ENCODE measurements at places on chromosomes 6 and 20. TPM values are rescaled to one million over a fixed set of nuclear protein-coding genes. Genes with fewer than 3 reads are reported as not detected.

The FILIP1 gene
- total RNA-seq: 12.6 TPM

The FLRT3 gene
- 0.13 TPM for total RNA-seq

The MPIG6B gene
- total RNA-seq: not detected

The PTCRA gene
- total RNA-seq: not detected

The NFS1 gene
- total RNA-seq: 25.1 TPM

The TINAG gene
- 0.21 TPM for total RNA-seq

The CST2 gene
- total RNA-seq: not detected

The SUMO4 gene
- total RNA-seq: 2.6 TPM

The RUNX2 gene
- not detected for total RNA-seq

The PCMT1 gene
- total RNA-seq: 95.0 TPM

The ADGRF4 gene
- total RNA-seq: not detected

The OVOL2 gene
- not detected for total RNA-seq

The CCM2L gene
- total RNA-seq: 12.4 TPM

The HRH3 gene
- total RNA-seq: not detected

The TMEM151B gene
- total RNA-seq: 0.07 TPM

The CDH26 gene
- not detected for total RNA-seq

The ZNF165 gene
- 0.30 TPM for total RNA-seq
